ENCODE measurements at places on chromosomes 11 and 22. TPM values are rescaled to one million over a fixed set of nuclear protein-coding genes. Genes with fewer than 3 reads are reported as not detected.

- DNase-seq, result no peak
These were observed 1.0 kb downstream of the CTSD start for GRCh38 chr11:1762537-1763302.

Gene CTSW
- total RNA-seq, result not detected

GRCh38 chr11:75775056-75775455, 6.5 kb downstream of the DGAT2 start:
- no peak for DNase-seq

GRCh38 chr22:27996529-27996925, 77.5 kb upstream of the PITPNB start:
- DNase-seq, result no peak

Gene RFPL1
- not detected for total RNA-seq

Gene TENM4
- total RNA-seq, result 38.1 TPM

GRCh38 chr11:63243533-63243932, at the start of gene SLC22A25:
SLC22A25 (minus strand) TSS chr11:63243599; CDS start chr11:63229652, 13,947 bp downstream.
- no peak for DNase-seq

DNA sequence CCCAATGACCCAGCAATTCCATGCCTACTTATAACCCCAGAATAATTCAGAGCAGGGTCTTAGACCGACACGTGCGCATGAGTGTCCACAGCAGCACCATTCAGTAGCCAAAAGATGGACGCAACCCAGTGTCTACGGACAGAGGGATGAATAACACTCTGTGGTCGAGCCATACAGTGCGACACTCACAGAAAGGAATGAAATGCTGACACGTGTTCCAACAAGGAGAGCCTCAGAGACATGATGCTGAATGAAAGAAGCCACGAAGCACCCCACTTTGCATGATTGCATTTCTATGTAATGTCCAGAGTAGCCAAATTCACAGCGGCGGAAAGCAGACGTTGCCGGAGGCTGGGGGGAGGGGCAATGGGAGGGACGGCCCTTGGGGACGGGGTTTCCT, 134.4 kb downstream of the CTTN start:
- no peak for DNase-seq

DNA sequence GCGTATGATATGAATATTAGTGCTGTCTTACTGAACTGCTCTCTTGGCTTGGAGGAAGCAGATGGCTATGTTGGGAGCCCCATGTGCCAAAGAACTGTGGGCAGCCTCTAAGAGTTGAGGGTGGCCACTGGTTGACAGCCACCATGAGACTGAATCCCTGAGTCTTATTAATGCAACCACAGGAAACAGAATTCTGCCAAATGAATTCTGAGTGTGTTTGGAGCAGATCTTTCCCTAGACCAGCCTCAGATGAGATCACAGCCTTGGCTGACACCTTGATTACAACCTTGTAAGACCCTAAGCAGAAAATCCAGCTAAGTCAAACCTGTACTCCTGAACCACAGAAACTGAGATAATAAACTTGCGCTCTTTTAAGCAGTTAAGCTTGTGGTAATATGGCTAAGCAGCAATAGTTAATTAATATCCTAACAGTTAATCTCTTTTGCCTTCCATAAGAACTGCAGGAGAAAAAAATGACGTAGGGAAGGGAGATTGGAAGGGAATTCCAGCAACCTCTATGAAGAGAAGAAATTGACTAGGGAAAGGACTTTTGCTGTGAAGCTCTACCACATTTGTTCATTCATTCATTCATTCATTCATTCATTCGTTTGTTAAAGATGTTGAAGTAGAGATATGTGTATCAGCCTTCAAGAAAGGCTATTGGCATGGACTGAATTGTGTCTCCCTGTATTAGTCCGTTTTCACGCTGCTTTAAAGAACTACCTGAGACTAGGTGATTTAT, 26.8 kb downstream of the ADM start:
- DNase-seq, result no peak

- DNase-seq, result no peak
These were observed 18.8 kb downstream of the TRIM34 start for GRCh38 chr11:5643585-5643984.

DNA sequence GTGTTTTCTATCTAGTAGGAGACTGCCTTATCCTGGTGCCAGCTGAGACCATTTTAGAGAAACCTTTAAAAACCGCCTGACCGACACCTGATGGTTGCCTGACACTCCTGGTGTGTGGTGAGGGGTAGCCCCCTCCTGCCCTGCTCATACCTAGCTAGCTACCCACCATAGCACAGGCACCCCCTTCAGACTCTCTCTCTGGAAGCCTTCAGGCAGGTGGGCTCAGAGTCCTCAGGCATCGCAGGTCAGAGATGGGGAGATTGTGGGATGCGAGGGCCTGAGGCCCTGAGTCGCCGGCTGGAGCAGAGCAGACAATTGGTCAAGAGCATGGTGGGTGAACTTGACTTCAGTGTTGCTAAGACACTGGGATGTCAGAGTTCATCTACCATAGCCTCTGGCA, 424.6 kb downstream of the BRD1 start:
- DNase-seq, result no peak

GRCh38 chr22:46614025-46614931, 5.9 kb upstream of the GRAMD4 start:
- DNase-seq, result no peak

Gene TBX10
- total RNA-seq, result not detected

Gene CRYAB
- not detected for total RNA-seq

Gene GAL3ST1
- total RNA-seq, result 8.8 TPM

DNA sequence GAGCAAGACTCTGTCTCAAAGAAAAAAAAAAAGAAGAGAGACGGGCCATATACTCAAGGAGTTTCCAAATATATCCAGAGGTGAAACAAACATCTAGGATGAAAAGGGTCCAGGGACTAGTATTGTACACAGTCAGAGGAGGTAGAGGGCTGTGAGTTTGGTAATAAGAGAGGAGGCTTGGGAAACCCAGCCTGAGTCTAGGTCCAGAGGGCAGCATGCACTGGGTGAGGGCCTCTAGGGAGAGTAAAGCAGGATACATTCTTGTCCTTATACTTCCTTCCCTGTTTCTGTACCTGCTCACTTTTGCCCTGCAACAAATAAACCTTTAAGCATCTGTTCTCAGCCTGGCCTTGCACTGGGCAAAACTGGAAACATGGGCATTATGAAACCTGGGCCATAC, 31.5 kb downstream of the STIM1 start:
- DNase-seq, result no peak

DNA sequence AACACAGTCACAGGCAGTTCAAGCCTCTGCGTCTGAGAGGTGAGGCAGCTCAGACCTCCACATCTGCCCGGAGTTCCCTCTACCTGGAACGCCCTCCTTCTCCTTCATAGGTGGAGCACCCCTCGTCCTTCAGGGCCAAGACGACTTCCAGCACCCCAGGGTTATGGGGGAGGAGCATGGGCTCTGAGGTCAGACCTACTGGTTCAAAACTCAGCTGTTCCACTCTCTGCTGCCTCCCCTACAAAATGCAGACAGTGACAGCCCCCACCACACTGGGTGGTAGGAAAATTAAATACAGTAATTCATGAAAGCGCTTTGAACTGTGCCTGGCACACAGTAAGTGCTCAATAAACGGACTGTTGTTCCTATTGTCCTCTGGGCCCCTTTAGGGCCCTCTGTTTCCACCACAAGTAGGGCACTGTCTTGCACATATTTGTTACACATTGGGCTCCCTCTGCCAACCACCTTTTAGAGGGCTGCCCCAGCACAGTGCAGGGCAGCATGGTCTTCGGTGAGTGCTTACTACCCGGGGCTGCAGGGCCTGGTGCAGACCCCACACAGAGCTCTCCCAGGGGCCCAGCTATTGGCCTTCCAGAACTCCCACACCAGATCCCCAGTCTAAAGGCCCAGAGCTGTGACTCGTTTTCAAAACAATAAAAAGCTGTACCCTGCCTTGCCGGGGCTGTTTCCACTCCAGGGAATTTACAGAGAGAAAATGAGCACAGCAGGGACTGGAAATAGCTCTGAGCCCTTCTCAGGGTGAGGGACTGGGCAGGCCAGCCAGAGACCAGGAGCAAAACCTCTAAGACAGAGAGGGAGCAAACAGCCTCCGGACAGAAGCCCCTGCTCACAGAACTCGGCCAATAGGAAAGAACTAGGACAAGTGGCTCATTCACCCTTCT, 2.5 kb downstream of the TMEM184B start:
- no peak for DNase-seq

DNA sequence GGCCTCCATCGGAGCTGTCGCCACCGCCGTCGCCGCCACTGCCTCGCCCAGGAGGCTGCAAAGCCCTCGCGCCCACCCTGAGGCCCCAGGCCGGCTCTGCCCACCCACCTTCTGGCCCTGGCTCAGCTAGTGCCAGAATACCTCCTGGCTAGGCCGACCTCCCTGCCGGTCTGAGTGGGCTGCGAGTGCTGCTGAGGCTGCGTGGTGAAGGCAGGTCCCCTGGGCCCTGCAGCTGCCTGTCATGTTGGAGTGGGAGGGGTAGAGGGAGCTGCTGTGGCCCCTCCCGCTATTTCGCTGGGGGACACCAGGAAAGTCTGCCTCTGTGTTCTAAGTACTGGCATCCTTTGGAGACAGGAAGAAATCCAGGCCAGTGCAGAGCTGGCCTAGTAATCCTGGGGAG, 34.2 kb downstream of the LRRC10B start:
- DNase-seq, result no peak

DNA sequence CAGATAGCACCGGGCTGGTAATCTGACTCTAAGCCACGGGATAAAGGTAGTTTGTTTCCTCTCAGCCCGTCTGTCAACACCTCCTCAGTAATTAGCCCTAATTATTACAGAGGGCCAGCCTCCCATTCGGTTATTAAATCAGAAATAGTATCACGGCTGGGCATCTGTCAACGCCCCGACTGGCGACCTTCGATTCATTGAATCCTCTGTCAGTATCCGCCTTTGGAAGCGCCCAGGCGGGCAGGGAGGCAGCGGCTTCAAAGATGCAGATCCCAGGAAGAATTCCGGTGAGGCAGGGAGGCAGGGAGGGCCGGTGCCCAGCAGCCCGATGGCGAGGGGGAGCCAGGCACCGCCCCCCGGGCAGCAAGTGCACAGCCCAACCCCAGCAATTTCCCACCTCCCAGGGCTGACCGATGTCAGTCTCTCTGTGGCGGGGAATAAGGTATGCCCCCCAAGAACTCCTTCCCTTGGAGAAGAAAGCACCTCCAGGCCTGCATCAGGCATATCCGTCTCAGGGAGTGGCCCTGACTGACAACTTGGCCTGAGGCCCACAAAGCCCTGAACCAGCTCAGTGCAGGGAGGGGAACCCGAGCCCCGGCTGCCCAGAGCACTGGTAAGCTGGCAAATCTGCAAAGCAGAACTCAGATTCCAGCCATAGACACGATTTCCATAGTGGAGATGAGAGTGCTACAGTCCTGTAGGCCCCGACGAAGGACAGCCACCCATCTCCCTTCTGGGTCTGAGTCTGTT, 11.4 kb downstream of the GNB1L start:
- no peak for DNase-seq

Gene TRIM66
- total RNA-seq, result 10.2 TPM

Gene FAM83F
- 2.8 TPM for total RNA-seq

DNA sequence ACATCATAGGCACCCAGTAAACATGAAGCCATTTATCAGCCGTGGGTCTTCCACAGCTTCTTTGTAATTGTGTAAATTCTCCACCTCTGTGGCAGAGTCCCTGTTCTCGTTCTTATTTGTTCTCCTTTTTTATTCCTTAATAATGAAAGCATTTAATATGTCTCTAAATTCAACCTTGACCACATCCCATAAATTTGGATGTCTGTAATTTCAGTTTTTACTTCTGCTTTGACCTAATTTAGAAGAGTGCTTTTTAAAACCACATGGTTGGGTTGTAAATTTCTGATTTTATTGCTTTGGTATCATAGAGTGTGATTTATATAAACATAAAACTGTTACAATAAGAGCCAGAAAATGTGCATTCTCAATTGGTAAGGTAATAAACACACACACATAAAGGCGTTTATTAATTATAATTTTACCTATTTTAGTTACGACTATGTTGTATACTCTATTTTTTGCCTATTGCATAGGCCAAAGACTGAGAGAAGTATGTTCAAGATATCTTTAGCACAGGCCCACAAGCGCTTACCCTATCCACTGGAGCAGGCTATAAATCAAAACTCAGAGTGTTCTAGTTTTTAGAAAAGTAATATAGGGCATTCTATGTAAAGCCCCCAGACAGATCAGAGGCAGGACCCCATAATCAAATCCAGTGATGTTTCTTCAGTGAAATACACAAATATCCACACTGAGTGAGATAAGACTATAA, 58.0 kb upstream of the CCND1 start:
- no peak for DNase-seq

- DNase-seq, result no peak
These were observed 321 bp downstream of the RHBDD3 start for GRCh38 chr22:29267462-29267857.

DNA sequence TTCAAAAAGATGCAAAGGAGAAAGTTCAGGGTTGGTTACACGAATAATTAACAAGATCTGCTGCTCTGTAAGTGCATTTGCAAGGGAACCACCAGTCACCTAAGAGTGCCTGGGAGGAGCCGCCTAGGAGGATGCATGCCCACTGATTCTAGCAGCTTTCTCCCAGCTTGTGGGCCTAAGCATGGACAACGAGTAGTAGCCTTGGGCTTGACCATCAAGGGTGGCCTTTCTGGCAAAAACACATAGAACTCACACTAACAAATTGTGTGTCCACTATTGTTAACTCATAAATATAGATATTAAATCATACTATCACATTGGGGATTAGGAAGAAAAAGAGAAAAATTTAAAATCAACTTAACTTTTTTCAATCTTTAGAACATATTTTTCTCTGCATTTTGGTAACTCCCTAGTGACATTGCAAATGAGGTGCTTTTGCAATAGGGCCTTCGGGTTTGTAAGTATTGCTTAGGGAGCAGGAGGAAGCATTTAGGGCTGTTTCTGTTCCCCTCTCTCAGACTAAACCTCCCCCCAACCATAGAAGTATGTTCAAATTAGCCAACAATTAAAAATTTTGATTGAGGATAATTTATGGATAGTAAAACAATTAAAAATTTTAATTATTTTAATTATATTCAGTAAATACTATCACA, 57.3 kb upstream of the CEP295 start:
- DNase-seq, result no peak

DNA sequence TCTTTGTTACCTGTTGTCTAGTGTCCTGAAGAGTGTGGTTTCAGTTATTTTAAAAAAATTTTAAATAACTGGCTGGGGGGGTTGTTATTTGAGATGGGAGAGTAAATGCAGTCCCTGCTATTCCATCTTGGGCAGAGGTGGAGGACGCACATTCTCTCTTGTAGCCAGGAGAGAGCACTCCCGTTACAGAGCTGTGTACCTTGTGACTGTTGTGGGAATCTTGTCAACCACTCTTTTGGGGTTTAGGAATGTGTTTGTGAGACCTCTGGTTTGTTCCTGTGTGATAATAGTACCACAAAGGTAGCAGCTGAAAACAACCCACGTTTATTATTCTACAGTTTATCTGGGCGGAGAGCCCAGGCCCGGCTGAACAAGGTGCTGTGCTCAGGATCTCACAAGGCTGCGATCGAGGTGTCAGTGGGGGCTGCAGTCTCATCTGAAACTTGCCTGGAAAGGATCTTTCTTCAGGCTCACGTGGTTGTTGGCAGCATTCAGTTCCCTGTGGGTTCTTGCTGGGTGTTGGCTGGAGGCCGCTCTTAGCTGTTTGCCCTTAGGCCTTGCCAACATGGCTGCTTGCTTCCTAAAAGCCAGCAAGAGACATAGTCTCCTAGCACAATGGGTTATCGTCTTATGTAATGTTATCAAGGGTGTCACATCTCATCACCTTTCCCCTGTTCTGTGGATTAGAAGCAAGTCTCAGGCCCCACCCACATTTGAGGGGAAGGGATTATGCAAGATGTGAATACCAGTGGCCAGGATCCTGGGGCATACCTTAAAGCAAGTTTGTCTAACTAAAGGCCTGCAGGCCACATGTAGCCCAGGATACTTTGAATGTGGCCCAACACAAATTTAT, 20.6 kb downstream of the IGHMBP2 start:
- no peak for DNase-seq

GRCh38 chr22:32776397-32776796, 25.1 kb upstream of the TIMP3 start:
- DNase-seq, result no peak
